ENCODE measurements at places on chromosomes 3 and 15. TPM values are rescaled to one million over a fixed set of nuclear protein-coding genes. Genes with fewer than 3 reads are reported as not detected.

DNA sequence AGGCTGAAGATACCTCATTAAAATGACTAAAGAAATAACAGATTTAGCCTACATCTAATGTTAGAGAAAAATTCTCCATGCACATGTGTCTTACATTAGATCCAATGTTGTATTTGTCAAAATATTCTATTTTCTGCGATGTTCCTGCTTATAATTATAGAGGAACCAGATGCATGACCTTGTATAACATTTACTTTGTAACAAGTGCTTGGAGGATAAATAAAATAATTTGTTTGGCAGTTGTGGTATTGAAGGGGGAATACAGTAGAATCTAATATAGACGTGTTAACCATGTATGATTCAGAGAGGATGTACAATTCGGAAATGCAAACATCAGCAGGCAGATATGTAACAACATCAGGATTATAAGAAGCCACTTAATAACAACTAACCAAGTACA is 922.2 kb downstream of the TUSC7 start:
- H3K27ac ChIP-seq = no peak overlapping the region
- no peaks in the 10 kb centered on the region for H3K4me1 ChIP-seq
- no peak overlapping the region for H3K4me3 ChIP-seq
- DNase-seq = no peak

DNA sequence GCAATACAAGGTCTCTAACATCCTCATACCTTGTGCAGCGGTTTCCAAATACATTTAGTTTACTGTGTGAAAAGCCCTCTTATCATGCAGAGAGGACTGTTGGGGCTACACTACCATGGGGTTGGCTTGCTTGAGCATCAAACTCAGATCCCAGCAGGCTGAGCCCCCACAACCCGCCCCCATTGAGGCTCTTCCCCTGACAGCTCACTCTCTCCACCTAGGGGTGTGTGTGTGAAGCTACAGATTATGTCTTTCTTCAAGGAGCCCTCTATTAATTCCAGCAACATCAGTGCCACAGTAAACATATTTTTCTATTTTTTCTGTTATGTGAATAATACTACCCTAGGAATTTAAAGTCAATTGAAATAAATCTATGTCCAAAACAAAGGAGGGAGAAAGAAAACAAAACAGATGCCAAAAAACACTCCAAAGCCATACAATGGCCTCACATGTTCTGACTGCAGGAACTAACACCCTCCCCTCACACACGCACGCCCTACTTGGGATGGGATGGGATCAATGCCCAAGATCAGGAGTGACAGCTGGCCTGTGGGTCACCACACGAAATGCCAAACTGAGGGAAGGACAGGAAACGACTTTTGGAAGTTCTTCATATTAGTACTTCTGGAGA is 14.7 kb downstream of the TM4SF4 start:
- H3K27ac ChIP-seq = no peak overlapping the region
- no peaks in the 10 kb centered on the region for H3K36me3 ChIP-seq
- no peak for DNase-seq
- H3K4me1 ChIP-seq = peaks cover 9% of the 10 kb centered on the region
- no peaks in the 10 kb centered on the region for H3K27me3 ChIP-seq

DNA sequence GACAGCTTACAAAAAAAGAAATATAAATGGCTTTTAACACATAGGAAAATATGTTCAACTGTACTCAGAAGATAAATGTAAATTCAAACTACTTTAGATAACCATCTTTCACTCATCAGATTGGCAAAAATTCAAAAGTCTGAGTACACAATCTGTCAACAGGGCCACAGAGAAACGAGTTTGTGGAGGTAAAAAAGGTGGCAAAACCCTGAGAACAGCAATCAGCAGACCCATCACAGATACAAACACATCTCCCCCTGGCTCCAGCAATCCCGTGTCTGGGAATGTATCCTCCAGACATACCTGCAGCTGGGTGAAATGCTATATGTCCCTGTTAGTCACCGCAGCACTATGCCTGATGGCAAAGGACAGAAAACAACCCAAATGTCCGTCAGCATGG is 149.5 kb downstream of the OSBPL10 start:
- H3K4me1 ChIP-seq = no peaks in the 10 kb centered on the region
- DNase-seq = no peak
- no peaks in the 10 kb centered on the region for H3K36me3 ChIP-seq

The ACKR4 gene
- polyA plus RNA-seq = 0.29 TPM

The CRELD1 gene
- polyA plus RNA-seq = 35.0 TPM

DNA sequence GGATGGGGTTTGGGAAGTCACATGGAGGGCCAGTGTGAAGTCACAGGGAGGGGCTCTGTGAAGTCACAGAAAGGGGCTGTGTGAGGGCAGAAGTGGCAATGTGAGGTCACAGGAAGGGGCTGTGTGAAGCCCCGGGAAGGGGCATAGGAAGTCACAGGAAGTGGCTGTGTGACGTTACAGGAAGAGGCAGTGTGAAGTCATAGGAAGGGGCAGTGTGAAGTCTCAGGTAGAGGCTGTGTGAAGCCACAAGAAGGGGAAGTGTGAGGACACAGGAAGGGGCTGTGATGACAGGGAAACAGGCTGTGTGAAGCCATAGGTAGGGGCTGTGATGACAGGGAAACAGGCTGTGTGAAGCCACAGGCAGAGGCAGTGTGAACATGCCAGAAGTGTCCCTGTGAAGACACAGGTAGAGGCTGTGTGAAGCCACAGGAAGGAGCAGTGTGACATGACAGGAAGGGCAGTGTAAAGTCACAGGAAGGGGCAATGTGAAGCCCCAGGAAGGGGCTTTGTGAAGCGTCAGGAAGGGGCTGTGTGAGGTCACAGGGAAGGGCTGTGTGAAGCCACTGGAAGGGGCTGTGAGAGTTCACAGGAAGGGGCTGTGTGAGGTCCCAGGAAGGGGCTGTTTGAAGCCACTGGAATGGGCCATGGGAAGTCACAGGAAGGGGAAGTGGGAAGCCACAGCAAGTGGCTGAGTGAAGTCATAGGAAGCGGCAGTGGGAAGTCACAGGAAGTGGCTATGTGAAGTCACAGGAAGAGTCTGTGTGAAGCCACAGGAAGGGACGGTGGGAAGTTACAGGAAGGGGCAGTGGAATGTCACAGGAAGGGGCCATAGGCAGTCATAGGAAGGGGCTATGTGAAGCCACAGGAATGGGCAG is 37.1 kb downstream of the GASK1A start:
- no peaks in the 10 kb centered on the region for H3K27me3 ChIP-seq
- no peaks in the 10 kb centered on the region for H3K36me3 ChIP-seq
- H3K4me1 ChIP-seq = no peaks in the 10 kb centered on the region
- no peak overlapping the region for H3K27ac ChIP-seq

DNA sequence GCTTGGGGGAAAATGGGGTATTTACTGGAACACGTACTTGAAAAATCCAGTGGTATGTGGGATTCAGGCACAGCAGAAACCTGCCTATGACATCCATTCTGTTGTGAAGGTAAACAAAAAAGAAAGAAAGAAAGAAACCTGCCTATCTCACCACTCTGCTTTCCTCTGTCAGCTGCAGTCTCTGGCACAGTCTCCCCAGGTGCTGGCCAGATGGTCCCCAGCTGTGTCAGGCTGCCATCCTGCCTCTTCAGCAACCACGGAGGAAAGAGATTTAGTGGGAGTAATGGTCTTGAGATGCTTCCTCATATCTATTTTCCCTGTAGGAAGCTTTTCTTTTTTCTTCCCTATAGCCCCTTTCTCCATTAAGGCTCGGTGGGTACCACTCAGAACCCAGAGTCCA is 2.5 kb upstream of the PXYLP1 start:
- no peak overlapping the region for H3K27ac ChIP-seq
- no peaks in the 10 kb centered on the region for H3K27me3 ChIP-seq
- no peaks in the 10 kb centered on the region for H3K36me3 ChIP-seq
- H3K4me3 ChIP-seq = no peak overlapping the region
- H3K4me1 ChIP-seq = peaks cover 2% of the 10 kb centered on the region
- no peak for DNase-seq

DNA sequence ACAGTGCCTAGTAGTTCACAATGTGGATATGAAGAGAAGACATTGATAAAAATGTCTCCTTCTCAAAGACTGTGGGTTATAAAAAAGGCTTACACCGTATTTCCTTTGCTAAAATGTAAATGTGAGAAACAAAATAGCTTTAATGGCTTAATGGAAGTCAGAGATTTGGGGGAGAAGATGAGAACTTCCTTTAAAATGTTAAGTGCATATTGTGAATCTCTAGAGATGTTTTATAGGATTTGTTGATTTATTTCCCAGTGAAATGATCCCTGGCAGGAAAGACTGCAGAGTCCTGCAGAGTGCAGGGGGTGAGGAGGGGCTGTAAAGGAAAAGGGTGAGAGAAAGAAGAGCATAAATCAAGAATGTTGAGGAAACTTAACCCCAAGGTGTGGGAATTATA is 305.1 kb downstream of the GAP43 start:
- H3K36me3 ChIP-seq = no peaks in the 10 kb centered on the region
- H3K4me1 ChIP-seq = no peaks in the 10 kb centered on the region
- no peak overlapping the region for H3K27ac ChIP-seq
- no peaks in the 10 kb centered on the region for H3K27me3 ChIP-seq

The RRP9 gene
- 61.4 TPM for polyA plus RNA-seq

The TRIM71 gene
- not detected for polyA plus RNA-seq

The IGF2BP2 gene
- 2.3 TPM for polyA plus RNA-seq

The KNG1 gene
- not detected for polyA plus RNA-seq

All from psoas muscle (tissue), 8 donors.